Activated CD4-positive, alpha-beta memory T cell treated with anti-CD3 and anti-CD28 coated beads, Interleukin-2, amount 10 ng/mL, durations not matched to agents 7 days and 5 days (primary cell): ENCODE measurements at places on chromosomes 7 and 10. TPM values are rescaled to one million over a fixed set of nuclear protein-coding genes. Genes with fewer than 3 reads are reported as not detected.

Gene SFTPA1
- total RNA-seq, result not detected

Gene ADAM12
- total RNA-seq, result 1.2 TPM

Gene TDRD1
- total RNA-seq, result 0.40 TPM

Gene CEP55
- total RNA-seq, result 82.5 TPM

Gene TEX36
- not detected for total RNA-seq

Gene ASIC3
- total RNA-seq, result 6.2 TPM
